GM13976 (cell line): ENCODE measurements at places on chromosomes 4 and X.

DNA sequence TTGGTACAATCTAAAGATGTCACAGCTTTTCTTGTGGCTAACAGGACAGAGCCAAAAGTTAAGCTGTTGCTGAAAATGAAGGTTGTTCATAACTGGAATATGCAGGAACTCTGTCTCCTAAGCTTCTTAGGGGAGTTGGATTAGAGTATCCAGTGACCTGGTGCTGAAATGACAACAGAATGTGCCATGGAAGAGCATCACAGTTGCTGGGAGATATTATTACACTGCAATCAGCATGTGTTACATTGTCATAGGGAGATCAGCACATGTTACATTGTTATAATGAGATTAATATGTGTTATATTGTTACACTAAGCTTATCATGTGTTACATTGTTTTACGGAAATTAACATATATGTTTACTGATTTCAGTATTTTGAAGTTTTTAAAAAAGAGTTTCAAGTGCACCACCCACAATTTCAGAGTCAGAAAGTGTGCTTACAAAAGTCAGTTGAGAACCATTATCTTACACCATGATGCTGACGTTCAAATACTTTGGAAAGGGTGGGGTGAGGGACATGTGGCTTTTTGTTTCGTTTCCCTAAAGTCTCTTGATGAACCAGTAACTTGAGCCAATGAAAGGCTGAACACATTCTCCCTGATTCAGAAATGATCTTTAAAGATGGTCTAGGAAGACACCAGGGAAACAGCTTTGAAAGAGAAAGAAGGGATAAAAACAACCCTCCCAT is 113.4 kb downstream of the DRD5 start:
- no peak for DNase-seq

DNA sequence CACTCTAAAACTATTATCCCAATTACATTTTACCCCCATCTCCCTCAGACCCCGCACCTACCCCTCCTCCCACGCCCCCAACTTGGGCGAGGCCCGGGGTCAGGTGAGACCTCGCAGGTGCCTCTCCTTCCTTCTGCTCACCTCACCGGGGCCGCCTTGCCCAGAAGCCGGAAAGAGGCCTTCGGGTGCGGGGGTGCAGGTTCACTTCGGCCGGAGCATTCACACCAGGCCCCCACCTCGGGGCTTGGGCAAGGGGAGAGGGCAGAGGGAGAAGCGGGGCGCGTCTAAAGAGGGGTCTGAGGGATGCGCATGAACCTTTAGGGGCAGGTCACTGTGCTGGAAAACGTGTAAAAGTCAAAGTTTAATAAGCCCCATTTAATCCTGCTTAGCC is 427 bp downstream of the ZNF182 start:
- peak; percentile 25 for DNase-seq

GRCh38 chr4:72895408-72895807 is 174.1 kb downstream of the COX18 start:
- DNase-seq: no peak

DNA sequence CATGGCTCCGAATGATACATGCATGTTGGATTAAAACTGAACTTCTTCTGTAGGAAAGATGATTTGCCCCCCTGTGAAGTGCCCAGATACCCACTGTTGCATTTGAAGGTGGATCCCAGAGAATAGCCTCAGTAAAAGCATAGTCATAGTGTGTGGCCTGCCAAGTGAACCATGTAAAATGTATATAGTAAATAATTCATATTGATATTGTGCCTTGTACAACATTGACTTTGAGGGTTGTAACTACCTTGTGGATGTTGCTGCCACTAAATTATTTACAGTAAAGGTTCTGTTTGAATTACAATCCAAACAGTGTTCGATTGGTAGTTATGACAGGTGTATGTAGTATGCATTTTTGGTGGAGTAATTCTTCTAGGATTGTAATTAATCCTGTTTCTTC is 19.2 kb downstream of the TMEM131L start:
- DNase-seq: no peak

- no peak for DNase-seq
Observed at GRCh38 chrX:57417827-57418226, 131.3 kb downstream of the FAAH2 start.

DNA sequence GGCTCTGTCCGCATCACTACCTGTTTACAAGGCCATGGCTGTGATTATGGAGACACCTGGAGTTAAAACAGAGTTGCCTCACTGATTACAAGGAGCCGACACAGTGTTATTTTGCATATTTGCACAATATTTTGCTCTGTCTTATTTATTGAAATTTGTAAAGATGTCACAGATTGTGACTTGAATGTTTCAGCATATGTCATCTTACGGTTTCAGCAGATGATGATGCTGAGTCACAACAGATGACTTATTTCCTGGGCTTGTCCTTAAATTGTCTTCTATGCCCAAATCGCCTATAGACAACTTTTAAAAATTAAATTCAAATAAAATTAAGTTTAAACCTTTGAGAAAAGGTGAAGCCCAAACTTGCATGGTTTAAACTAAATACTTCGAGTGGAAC is 87.1 kb upstream of the INPP4B start:
- no peak for DNase-seq

GRCh38 chrX:120260369-120260768 is 9.8 kb downstream of the ZBTB33 start:
- DNase-seq: no peak

- DNase-seq: no peak
Observed at GRCh38 chr4:131721883-131722282, 1427.2 kb upstream of the PCDH10 start.

DNA sequence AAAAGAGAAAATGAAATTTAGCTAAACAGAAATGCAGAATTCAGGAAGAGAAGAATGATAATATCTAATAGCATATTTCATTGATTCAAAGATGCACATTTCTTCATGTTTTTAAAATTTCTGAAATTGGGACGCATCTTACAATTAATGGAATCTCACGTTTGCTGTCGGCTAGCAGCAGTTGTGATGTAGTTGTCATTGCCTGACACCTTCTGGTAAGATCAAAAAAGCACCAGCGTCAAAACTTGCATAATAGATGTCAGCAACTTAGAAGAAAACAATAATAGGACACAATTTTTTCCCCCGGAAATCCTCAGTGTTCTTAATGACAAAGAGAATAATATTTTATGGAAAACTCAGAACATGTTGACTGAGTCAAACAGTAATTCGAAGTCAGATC is 29.8 kb upstream of the SLC7A3 start:
- DNase-seq: no peak
